Stimulated activated CD8-positive, alpha-beta memory T cell treated with anti-CD3 and anti-CD28 coated beads, Interleukin-15, amount 100 ng/mL, for 1 hour (primary cell): ENCODE measurements at places on chromosomes 13 and 19.

GRCh38 chr19:57850553-57851017 lies 926 bp downstream of the ZNF587 start:
- no peak for DNase-seq

- no peak for DNase-seq
These were observed 3.2 kb downstream of the TEX30 start for GRCh38 chr13:102770435-102770834.

DNA sequence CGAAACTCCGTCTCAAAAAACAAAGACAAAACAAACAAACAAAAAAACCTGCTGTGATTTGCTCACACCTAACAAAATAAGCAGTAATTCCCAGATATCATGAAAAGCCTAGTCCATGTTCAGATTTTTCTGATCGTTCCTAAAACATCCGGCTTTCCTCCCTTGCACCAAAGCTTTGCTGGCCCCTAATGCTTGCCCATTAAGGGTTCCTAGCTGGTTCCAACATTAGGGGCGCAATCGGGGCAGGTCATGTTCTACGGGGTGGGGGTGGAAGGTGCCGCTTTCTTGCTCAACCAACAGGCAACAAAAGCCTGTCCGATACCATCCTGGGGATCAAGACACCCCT lies 25.5 kb upstream of the FXYD3 start:
- DNase-seq, result no peak

- no peak for DNase-seq
These were observed 75.9 kb downstream of the FRY start for GRCh38 chr13:32107474-32107873.

- no peak for DNase-seq
These were observed 291.6 kb upstream of the ARGLU1 start for GRCh38 chr13:106859533-106859904.

GRCh38 chr13:30112602-30113435 lies 194.5 kb downstream of the KATNAL1 start:
- peak; percentile 62 for DNase-seq

DNA sequence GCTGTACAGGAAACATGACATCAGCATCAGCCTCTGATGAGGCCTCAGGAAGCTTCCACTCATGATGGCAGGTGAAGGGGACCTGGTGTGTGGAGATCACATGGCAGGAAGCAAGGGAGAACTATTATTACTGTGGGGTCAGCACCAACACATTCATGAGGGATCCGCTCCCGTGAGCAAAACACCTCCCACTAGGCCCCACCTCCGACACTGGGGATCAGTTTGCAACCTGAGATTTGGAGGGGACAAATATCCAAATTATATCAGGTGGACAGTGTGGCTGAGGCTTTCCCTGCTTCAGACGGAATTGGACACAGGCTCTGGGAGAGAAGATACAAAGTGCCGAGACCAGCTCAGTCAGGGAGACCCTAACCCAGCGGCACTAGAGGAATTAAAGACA lies 5.7 kb upstream of the ZNF792 start:
- no peak for DNase-seq

DNA sequence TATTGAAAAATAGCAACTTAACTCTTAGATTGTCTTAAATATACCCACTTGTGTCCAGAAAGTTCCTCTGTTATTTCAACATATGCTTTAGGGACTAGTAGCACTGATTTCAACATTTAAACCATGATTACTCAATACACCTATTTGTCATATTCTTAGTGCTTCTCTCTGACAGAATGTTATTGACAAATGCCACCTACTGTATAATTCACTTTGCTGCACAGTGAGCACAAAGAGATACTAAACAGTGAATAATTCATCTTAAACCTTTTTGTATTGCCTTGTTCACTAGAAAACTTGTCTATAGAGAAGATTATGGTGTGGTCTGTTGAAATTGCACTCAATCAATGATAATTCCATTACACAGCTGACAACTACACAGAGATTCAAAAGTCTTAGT lies 692.6 kb downstream of the PCDH17 start:
- DNase-seq, result no peak

DNA sequence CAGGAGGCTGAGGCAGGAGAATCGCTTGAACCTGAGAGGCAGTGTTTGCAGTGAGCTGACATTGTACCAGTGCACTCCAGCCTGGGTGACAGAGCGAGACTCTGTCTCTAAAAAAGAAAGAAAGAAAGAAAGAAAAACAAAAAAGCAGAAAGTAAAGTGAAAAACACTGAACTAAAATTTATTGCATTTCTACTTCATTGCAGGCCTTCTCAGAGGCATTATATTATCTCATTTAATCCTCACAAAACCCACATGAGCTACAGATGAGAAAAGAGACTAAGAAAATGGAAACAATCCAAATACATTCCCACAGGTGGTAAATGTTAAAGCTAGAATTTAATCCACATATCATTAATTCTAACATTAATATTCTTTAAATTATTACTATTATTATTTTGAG lies 147.2 kb upstream of the FREM2 start:
- no peak for DNase-seq

DNA sequence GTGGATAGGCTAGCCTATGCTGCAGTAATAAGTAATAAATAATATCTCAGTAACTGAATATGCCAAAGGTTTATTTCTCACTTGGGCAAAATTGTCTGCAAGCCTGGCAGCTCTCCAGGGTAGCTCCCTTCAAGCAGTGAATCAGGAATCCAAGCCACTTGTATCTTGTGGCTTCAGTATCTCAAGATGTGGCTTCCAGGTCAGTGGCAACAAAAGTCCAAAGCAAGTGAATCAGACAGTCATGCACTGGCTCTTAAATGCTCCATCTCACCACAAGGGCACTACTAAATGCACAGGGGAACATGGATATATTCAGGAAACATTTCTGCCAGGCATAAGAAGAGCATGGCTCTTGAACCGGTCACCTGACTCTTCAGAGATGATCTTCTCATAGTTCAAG lies 126.3 kb downstream of the KCTD12 start:
- DNase-seq, result no peak

- DNase-seq, result no peak
These were observed 47.2 kb downstream of the PEX11G start for GRCh38 chr19:7441468-7442146.

DNA sequence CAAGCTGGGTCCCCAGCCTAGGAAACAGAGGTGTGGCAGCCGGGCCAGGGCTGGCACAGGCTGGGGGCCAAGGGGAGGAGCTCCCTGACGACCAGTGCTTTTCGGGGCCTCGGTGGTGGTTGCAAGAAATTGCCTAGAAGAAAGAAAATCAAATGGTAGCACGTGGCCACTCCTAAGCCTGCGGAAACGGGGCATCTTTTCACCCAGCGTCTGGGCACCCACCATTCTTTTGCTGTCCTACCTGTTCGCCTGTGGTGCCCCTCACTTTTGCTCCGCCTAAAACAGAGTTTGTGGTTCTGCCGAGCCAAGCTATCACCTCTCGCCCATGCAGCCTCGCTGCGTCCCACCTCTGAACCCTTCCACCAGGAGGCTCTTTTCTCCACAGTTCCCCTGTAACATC lies 7.1 kb upstream of the KRTDAP start:
- DNase-seq, result no peak

DNA sequence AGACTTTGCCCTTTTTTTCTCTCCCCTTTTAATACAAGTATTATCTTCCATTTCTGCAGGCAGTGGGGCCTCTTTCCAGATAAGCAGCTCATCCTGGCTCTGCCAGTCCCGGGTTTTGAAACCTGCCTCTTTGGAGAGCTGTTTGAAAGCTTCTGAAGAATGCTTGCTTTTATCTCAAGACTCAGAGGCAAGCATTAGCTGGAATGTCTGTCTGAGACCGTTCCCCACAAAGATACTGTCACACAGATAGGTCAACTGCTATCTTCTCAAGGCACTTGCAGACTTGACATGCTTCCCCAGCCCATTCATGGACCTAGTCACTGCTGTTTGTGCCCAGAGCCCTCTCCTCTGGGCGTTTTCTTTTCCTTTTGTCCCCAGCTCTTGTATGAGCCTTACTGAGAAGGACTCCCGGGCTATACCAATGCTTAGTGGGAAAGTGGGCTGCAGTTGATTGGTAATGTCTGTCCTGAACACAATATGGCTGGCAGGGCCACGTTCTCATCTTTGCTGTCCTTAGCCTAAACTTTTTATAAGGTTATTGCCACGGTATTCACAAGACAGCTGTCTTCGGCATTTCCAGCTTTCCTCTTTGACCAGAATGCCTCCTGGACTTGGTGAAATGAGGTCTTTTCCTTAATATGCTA lies 13.4 kb downstream of the SERP2 start:
- no peak for DNase-seq

GRCh38 chr19:33684538-33685232 lies 62.9 kb downstream of the CHST8 start:
- DNase-seq, result no peak

DNA sequence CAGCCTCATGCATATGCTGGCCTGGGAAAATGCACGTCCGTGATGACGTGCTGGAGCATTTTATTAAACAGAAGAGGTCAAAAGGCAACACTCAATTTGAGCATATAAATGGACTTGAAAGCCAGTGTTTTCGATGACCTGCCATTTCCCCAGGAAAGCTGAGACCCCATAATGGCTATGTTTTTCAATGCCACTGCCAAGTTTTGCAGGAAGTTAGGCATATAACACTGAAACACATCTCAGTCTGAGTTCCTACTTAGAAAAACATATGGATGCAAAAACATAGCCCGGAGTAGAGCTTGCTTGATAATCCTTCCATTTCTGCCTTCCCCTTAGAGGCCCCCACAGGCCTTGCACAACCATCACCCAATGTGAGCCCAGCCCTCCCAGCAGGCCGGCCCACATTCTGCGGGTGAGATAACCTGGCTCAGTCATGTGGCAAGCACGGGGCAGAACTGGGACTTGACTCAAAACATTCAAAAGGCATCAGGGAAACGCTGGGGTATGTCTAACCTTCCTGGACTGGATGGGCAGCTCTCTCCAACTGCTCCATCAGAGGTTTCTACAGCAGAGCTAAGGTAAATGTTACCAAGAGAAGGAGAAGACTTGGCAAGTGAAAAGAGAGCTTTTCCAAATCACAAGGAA lies 24.9 kb downstream of the EPS15L1 start:
- DNase-seq, result no peak

DNA sequence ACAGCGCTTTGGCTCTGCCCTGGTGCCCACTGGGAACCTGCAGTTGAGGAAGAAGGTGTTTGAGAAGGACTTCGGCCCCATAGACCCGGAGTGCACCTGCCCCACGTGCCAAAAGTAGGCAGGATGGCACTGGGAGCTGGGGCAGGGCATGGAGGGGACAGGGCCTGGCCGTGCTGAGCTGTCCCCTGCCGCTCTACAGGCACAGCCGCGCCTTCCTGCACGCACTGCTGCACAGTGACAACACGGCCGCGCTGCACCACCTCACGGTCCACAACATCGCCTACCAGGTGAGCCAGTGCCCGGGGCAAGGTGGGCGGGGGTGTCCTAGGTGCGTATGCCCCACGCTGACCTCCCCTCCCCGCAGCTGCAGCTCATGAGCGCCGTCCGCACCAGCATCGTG lies 5.1 kb upstream of the DNM2 start:
- DNase-seq, result no peak

DNA sequence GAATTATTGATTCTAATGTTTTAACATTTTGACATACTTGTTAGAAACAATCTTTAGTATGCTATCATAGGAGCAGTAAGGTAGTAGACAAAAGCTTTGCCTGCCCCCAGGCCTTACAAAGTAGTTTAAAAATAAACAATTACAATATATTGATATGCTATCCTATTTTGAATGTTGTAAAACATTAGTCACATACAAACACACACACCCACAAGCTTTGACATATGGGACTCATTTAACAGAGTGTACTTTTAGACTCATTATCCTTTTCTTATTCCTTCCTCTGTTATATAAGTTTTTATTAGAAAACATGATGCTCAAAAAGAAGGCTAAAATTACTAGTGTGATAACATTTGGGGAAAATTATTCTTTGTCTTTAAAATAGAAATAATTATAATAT lies 33.5 kb downstream of the UCHL3 start:
- no peak for DNase-seq

DNA sequence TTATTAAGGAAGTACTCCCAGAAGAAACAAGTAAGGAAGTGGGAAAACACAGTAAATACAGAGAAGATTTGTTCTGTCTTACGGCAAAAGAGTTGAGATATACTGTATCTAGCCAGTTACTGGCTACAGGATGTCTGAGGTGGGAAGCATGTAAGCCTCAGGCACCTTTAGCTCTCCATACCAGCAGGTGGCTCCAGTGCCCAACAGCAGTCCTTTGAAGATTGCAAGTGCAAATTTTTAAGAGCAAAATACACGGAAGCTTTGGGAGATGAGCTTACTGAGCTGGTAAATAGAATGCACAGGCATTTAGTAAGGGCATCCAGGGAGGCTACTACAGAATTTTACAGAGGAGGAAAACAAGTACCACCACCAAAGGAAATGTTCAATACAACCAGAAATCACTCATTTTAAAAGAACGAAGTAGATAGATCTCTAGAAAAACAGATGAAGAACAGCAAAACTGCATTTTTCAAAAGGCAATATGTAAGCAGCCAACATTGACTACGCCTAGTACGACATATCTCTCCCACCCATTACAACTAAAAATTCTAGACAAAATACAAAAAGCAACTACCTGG lies 57.9 kb upstream of the VSTM2B start:
- no peak for DNase-seq

- no peak for DNase-seq
These were observed 326.2 kb upstream of the GPC6 start for GRCh38 chr13:92900446-92900845.

DNA sequence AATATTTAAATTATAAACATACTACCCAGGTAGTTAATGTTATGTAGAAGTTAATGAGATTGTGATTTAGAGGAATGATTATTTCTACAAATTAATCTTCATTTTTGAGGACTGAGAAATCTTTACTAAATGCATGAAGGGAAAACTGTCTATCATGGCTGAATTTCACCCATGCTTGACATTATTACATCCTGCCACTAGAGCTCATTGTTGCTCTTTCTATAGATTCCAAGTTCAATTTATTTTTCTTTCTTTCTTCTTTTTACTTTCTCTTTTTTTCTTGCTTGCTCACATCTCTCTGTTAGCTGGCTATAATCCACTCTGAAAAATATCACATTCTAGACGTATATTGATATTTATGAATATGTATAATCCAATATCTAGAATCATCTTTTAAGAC lies 505.0 kb upstream of the KLHL1 start:
- DNase-seq, result no peak

GRCh38 chr19:39941615-39942365 lies 7.4 kb upstream of the FCGBP start:
- peak; percentile 21 for DNase-seq

DNA sequence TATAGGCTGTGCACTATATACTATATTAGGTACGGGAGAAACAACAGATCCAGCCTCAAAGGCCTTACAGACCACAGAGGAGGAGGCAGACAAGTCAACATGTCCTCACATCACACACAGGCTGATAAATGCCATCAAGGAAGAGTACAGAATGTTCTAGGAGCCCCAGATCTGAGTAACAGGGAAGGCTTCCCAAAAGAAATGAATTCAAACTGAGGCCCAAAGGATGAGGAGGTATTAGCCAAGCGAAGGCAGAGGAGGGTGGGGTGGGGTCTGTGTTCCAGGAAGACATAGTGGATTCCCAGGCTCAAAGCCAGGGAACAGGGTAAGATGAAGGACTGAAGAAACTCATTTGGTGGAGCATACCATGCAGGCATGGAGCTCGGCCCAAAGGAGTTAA lies 55.1 kb downstream of the RXFP2 start:
- DNase-seq, result no peak

- peak; percentile 66 for DNase-seq
These were observed 2.5 kb upstream of the ZNF121 start for GRCh38 chr19:9586764-9587163.

- DNase-seq, result no peak
These were observed 4.6 kb downstream of the STK11 start for GRCh38 chr19:1210227-1210538.

GRCh38 chr13:111120422-111120821 lies 5.3 kb downstream of the ARHGEF7 start:
- DNase-seq, result no peak
